ENCODE measurements at places on chromosomes 7 and 10.
A peak's percentile ranks its signal among the peaks of the same experiment; 100 is the strongest.

DNA sequence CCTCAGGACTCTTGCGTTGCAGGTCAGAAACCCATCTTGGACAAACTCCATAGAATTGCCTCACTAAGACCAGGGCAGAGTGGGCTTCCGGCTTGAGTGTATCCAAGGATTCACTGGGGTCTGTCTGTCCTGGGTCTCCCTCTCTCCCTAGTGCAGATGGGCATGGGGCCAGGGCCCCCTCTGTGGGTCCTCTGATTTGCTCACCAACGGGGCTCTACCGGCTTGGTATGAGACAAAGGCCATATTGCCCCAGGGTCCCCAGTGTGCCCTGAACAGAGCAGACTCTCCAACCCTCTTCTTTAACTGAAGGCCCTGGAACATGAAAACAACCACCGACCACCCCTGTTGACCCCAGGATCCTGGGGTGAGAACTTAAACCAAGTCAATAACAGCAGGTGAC, 68.2 kb upstream of the CHST15 start:
- DNase-seq, result no peak

GRCh38 chr10:11819027-11819426, 4.1 kb upstream of the PROSER2 start:
- no peak for DNase-seq

DNA sequence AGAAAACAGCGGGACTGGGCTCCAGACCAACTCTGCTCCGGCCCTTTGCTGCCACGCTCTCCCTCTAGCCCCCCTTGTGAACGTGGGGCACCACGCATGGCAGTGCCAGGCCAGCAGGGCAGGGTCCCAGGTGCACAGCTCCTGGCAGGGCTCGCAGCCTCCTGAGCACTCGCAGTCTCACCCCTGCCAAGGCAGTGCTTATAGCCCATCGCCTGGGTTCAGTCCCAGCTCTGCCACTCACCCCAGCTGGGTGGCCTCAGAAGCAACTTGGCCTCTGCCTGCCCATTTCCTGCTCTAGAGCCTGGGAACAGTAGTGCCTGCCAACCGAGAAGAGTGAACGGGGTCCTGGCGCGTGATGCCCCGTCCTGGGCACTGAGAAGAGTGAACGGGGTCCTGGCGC, 36.3 kb downstream of the CFAP46 start:
- DNase-seq, result no peak

- peak; percentile 48 for DNase-seq
These were observed 32.7 kb downstream of the ABCB5 start for GRCh38 chr7:20647908-20648776.

DNA sequence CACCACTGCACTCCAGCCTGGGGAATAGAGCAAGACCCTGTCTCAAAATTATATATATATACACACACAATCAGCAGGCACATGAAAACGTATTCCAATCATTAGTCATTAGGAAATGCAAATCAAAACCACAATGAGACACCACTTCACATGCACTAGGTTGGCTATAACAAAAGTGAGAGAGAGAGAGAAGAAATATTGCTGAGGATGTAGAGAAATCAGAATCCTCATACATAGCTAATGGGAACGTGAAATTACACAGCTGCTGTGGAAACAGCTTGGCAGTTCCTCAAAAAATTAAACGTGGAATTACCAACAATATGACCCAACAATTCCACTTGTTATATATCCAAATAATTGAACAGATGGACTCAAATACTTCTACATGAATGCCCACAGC, 43.3 kb upstream of the CNNM1 start:
- DNase-seq, result no peak

- no peak for DNase-seq
These were observed 81.7 kb downstream of the NRP1 start for GRCh38 chr10:33252794-33253203.

DNA sequence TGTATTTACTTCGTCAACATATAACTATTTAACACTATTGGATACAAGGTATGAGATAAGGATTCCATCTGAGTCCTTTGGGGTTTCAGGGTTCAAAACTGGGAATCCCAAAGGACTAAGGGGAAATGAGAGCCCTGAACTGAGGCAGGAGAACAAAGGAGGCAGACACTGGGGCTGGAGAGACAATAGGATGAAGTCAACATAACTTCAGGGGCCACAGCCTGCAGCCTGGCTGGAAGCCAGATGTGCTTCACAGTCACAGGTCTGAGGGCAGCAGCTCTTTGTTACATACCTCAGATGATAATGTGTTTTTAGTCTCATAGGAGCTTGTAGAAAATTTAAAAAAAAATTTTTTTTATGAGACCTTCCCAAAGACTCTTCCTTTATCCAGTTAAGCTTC, 73.3 kb downstream of the NRF1 start:
- DNase-seq, result peak; percentile 63

DNA sequence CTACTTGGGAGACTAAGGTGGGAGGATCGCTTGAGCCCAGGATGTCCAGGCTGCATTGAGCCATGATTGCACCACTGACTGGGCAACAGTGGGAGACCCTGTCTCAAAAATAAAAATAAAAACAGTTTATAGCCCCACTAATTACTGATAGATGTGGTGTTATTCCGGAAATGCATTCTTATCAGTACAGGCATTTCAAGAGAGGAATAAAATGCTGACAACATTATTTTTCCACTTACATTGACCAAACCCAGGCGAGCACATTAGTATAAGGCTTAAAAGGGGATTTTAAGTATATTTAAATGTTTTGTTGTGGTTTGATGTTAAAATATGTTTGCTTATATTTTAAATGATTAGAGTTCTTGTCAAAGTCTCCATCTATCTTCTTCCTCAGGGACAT, 359.5 kb downstream of the PLXDC2 start:
- no peak for DNase-seq

DNA sequence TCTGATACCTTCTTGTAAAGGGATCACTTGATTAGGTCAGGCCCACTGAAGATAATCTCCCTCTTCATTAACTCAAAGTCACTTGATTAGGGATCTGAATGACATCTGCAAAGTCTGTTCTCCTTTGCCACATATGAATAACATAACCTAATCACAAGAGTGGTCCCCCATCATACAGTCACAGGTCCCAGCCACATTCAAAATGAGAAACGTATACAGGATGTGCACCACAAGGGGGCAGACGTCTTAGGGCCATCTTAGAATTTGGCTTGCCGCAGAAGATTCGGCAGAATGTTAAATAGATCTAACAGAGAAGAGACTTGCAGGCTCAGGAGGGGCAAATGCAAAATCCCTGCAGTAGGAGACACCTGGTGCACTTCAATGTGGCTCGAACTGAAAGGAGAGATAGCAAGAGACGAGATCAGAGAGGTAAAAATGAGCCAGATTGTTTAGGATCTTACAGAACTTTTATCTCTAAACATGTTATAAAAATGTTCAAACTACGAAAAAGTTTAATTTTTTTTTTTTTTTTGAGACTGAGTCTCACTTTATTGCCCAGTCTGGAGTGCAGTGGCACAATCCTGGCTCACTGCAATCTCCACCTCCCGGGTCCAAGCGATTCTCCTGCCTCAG, 10.4 kb upstream of the SMC3 start:
- DNase-seq, result no peak

DNA sequence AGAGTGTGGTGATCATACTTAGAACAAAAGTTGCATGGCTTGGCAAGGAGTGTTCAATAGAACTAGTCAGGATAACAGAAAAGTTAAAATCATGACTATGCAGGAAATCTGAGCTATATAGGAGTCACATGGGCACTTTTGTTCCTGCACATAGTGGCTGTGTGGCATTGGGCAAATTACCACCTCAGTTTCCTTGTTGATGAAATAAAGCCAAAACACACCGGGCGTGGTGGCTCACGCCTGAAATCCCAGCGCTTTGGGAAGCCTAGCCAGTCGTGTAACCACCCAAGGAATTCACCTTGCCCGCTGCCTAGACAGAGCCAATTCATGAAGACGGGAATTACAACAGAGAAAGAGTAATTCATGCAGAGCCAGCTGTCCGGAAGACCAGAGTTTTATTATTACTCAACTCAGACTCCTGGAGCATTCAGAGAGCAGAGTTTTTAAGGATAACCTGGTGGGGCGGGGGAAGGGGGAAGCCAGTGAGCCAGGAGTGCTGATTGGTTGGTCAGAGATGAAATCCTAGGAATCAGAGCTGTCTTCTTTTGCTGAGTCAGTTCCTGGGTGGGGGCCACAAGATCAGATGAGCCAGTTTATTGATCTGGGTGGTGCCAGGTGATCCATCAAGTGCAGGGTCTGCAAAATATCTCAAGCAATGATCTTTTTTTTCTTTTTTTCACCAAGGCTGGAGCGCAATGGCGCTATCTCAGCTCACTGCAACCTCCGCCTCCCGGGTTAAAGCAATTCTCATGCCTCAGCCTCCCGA, 6.4 kb upstream of the MKRN1 start:
- DNase-seq, result no peak

DNA sequence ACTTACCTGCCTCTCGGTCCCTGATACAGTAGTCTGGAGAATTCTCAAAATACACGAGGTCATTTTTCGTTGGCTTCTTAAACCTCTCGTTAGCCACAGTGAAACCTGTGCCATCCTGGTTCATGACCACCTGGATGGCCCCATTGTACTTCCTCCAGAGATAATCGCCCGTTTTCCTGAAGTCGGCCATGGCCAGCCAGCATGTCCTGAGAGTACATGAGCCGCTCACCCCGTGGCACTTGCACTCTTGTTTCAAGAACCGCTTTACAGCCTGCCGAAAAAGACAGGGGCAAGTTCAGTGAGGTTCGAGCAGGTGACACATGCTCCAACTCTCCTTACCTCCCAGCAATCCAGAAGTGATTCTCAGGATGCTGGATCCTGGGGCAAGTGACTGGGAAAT, 25.3 kb downstream of the WNT2 start:
- no peak for DNase-seq

DNA sequence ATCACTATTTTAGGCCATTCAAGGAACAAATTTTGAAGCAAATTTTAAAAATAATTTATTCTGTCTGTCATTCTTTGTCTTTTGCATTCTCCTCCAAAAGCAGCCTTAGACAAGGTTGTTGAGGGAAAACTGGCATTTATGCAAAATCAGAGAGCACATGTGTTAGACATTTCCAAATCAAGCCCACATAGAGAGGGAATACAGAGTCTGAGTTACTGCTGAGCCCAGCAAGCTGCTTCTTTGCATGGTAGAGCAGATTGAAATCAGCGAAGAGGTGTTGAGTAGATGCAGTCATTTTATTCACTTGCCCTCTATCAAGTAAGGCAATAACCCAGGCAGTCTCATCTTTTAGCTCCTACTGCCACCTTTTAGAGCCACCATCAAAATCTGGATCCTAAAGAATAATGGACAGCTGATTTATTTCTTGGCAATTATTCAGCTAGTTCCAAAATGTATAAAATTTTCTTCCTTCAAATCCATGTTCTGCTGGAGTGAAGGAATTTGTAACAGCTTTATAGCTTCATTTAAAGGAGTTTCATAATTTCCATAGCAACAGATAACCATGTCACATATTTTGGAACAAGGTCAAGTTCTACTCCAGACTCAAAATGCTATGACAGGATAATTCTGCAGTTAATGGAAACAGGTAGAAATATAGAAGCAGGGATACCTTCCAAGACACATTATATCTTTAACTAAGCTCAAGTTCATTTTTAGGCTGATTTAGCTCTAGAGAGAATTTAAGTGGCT, 7.3 kb upstream of the PCDH15 start:
- DNase-seq, result no peak

DNA sequence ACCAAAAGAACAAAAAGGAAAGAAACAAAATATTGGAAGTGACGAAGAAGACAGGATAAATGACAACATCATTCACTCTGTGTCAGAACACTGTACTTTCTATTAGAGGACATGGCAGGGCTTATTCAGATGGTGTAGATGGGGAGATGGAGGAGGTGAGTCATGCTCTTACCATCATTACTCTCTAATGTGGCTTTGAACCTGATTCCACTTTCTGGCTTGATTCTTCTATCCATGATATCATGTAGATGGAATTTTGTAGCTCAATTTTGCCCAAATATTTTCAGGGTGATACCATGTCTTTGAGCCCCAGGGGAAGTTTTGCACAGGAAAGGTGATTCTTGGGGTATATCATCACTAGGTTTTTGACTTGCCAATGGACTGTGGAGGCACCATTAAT, 91.7 kb downstream of the CFAP58 start:
- DNase-seq, result no peak

DNA sequence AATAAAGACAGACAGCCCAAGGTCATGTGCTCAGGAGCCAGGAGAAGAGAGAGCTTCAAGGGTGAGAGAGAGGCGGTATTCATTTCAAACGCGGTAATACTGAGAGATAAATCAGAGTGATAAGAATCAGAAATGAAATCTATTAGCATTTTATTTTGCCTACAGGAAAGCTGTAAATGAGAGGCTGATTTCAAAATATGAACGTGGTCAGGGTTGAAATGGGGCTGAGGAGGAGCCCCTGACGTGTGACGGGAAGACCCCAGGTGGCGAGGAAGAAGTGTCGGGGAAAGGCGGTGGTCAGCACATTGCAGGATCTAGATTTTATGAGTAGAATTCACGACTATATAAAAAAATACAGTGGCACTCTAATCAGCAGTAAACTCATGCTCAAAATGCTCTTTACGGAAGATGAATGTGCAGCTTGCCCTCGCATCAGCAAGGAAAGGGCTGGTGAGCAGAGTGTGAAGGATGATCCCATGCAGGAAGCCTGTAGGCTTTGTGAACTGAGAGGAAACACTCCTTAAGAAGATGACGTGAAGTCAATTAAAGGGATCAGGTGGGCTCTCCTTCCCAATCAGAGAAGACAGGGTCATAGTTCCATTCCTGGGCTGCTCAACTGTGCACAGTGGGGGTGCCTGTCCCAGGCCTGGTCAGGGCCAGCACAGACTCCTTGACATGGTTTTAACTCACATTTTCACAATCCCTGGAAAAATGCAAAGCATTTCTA, 360.2 kb downstream of the PTPRN2 start:
- no peak for DNase-seq

GRCh38 chr7:517774-518629, 1.6 kb downstream of the PDGFA start:
- peak; percentile 8 for DNase-seq
